ENCODE measurements at places on chromosomes 1 and 21.
A peak's percentile ranks its signal among the peaks of the same experiment; 100 is the strongest.

- peak; percentile 25 for DNase-seq
Observed at GRCh38 chr1:81920245-81920740, 119.6 kb downstream of the ADGRL2 start.

GRCh38 chr1:4969556-4970129 lies 315.2 kb downstream of the AJAP1 start:
- DNase-seq, result no peak

DNA sequence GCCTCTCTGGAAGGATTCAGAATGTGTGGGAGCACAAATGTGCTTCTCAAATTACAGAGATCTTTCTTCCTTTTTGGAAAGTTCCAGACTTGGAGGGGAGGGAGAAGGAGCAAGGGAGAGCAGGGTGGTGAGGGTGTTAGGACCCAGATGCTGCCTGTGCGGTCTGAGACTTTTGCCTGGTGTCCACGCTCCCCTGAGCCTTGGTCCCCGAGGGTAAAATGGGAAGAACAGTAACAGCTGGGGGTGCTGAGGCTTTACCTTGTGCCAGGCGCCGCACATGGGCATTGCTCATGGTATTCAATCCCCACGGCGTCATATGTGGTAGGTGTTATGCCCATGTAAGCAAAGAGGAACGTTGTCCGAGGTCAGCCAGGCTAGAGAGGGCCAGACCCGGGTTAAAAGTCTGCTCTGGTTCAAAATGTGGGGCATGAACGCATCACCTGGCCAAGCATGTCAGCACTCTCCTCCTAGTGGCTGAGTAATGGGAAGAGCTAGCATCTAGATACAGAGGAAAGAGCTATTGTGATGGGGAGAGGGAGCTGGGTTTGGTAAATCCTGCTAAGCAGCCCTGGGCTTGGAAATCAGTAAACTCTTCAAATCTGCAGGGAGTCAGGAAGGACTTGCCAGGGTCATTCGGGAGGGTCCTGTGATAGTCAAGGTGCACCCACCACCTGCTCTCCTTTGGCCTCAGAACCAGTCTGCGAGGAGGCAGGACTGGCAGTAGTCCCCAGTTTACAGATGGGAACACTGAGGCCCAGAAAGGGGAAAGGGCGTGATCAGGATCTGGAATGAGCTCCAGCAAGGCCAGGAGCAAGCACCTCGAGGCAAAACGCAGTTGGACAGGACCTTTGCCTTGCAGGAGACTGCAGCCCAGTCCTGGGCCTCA lies 4.5 kb upstream of the RUNX3 start:
- DNase-seq, result no peak

DNA sequence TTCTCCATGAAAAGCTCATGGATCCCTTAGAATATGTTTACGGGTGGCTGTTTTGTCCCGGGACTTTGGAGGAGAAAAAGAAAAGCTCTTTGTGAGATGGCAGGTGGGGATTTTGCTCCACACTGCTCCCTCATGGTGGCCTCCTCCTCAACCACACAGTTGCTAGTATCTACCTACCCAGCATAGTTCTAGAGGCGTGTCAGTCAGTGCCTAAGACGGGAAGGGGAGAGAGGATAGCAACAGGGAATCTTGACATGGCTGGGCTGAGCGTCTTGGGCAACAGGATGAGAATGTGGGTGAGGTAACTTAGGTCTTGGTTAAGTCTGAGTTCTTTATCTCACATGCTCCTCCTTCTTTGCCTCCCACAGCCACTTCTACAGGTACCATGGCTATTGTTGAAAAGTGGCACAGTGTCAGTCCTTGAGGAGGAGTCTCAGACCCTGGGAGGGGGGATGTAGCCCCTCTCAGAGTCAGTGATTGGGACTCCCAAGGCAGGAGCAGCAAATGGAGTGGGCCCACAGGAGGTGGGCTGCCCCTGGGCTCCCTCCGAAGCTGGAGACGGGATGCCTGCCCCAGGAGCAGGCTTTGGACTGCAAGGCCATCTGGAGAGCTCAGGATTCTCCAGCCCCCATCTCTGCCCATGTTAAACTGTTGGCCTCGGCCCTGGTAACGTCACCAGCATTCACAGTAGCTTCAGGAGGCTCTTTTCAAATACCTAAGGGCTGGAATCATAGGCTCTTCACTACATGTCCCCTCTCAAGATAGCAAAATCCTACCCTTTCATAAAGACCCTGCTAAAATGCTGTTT lies 75.4 kb downstream of the TENT5C start:
- no peak for DNase-seq

GRCh38 chr1:221762121-221762520 lies 20.2 kb upstream of the DUSP10 start:
- no peak for DNase-seq

- DNase-seq, result no peak
Observed at GRCh38 chr21:41333752-41334151, 17.2 kb downstream of the FAM3B start.

DNA sequence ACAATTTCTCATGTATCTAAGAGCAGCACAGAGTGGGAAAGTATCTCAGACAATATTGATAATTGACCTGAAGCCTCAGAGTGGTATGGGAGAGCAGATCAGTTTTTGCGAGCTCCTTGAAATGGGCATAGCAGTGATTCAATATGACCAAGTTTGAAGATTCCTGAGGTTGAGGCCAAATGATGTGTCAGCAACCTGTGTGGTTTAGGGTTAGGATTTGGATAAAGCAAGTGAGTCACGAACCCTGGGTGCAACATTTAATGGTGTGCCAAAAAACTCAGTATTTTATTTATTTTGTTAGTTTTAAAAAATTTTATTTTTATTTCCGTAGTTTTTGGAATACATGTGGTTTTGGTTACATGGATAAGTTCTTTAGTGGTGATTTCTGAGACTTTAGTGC lies 92.5 kb upstream of the C21orf91 start:
- DNase-seq, result no peak

Measured in occipital lobe (tissue), 3 donors.